MCF 10A (cell line): ENCODE measurements at places on chromosomes 1 and 21.

GRCh38 chr1:162475089-162475488 lies 22.5 kb upstream of the UHMK1 start:
- no peak for DNase-seq

GRCh38 chr1:244843148-244843978 lies 7.9 kb downstream of the COX20 start:
- no peak for DNase-seq

DNA sequence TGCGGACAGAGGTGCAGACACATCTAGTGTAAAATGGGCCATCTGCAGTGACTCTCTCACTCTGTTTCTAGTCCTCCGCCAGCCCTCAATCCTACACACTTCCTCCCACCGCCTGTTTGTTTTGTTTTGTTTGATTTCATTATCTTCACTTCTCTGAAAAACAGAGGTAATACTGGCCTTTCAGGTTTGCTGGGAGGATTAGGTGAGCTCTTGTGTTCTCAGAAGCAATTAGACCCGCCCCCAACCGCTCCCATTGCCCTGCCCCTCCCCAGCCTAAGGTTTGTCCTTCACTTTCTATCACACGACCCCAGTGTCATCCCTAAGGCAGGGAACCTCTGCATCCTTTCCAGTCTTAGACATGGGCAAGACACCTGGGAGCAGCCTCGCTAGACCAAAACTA lies 43.2 kb upstream of the TACSTD2 start:
- no peak for DNase-seq

DNA sequence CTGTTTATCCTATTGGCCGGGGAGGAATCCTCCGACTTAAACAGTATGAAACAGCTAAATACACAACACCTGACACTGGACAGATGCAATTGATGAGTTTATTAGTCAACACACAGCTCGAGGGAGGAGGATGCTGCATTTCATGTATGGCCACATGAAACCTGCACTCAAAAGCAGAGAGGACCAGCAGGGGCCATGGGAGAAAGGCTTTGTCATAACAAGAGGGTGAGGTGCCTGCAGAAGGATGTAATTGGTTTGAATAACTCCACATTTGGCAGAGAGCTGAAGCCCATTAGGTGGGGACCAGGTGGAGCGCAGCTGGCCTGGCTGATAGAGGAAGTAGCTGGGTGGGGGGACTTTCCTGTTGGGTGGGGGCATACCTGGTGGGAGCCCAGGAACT lies 599.1 kb downstream of the PTPRU start:
- DNase-seq: no peak

GRCh38 chr1:29304025-29304684 lies 67.8 kb downstream of the PTPRU start:
- no peak for DNase-seq

GRCh38 chr1:81008293-81008692 lies 792.4 kb upstream of the ADGRL2 start:
- no peak for DNase-seq

GRCh38 chr1:201882665-201883132 lies 6.0 kb upstream of the SHISA4 start:
- peak; percentile 97 for DNase-seq

DNA sequence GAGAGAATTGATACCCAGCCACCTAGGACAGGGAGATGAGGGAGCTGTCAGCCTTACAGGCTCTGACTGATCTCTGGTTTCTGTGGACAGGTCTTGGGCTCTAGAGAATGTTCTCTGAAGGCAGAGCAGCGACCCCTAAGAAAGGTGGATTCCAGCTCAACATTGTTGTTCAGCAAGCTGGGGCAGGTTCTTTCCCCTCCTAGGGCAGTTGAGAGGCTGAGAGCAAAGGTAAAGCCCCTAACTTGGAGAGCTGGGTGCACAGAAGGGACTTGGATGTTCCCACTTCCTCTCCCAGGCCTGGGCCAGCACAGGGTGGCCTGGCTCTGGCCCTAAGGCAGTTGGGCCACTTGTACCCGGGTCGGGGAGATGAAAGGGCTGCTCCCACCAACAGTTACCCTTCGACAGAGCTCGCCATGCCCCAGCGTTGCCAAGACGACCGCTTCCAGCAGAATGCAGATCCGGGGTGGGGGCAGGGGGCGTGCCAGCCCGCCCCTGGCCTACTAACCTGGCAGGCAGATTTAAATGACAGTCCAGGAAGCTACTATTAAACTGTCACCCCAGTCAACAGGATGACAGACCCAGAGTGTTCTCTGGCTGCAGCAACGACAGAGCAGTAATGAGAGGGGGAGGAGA lies 31.6 kb downstream of the LRP8 start:
- no peak for DNase-seq

DNA sequence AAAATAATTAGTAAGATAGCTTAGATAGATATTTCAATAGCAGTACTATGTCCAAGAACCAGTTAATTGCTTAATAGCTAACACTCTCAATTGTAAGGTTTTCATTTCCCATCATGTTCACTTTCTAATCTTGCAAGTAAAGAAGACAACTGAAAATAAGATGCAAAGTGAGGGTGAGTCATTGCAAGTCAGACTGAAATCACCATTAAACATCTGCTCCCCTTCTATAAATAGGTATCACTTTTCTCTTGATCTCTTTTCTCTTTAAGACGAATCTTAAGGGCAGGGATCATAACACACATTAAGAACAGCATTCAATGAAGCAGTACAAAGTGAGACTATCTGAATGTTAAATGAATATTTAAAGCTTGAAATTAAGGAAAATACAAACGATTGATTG lies 40.4 kb downstream of the UBR4 start:
- DNase-seq: no peak

- DNase-seq: no peak
These were observed 25.3 kb upstream of the POFUT2 start for GRCh38 chr21:45313015-45313414.

DNA sequence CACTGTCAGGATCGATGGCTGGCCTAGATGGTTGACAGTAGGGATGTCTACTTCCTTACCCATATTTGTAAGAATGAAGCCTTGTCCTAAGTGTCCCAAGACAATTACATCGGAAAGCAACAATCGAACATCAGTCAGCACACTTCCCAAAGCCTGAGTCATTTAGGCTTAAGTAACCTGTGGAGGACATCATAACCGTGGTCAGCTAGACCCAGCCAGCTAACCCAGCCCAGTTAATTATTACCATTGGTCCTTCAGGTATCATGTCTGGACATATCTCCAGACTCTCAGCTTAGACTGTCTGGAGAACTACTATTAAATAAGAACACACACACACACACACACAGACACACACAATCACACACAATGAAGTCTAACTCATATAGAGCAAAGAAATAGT lies 264.7 kb downstream of the TRABD2B start:
- no peak for DNase-seq

GRCh38 chr1:222331340-222331739 lies 216.6 kb downstream of the HHIPL2 start:
- DNase-seq: no peak

DNA sequence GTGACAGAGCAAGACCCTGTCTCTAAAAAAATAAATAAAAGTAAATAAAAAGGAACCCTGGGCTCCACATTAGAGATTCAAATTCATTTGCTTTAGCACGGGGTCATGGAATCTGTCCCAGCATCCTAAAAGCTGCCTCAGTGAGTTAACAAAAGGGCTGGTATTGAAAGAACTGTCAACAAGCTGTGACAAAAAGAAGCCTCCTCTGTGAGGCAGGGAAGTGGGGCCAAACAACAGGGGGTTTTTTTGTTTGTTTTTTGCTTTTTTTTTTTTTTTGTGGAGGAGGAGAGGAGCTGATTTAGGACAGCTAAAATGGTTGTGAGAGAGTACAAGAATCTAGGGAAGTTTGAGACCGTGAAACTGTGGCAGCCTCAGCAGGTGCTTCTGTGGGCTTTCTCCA lies 115.7 kb downstream of the LIPI start:
- no peak for DNase-seq

- peak; percentile 97 for DNase-seq
These were observed 20.4 kb upstream of the TARBP1 start for GRCh38 chr1:234499119-234499942.
